ENCODE measurements at places on chromosomes 2 and 18.
A peak's percentile ranks its signal among the peaks of the same experiment; 100 is the strongest.

- DNase-seq: no peak
Measured at GRCh38 chr2:207416111-207416510, 113.7 kb upstream of the CREB1 start.

DNA sequence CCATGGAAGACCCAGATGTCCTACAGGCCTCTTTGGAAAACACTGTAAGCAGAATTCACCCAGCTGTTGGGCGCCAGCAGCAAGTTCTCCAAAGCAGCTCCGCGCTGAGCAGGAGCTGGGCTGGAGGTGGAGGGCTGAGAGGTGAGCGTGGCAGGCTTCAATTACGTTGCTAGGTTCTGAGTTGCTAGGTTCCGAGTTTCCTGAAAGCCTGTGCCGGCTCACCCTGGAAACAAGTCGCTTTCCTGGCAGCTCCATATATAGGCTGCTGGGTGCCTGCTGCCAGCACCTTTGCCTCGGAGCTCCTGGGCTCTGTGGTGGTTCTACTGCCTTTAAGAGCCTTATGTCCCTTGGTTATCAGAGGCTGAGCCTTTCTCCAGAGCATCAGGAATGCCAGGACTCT is 14.4 kb upstream of the EGR4 start:
- DNase-seq: no peak

- DNase-seq: no peak
Measured at GRCh38 chr2:214989187-214989586, 149.2 kb downstream of the ABCA12 start.

GRCh38 chr2:76330865-76331264 is 620.1 kb upstream of the GCFC2 start:
- no peak for DNase-seq

- peak; percentile 1 for DNase-seq
Measured at GRCh38 chr2:75466708-75467311, 93.9 kb downstream of the EVA1A start.

GRCh38 chr2:176234156-176234555 is 35.1 kb upstream of the MTX2 start:
- no peak for DNase-seq

DNA sequence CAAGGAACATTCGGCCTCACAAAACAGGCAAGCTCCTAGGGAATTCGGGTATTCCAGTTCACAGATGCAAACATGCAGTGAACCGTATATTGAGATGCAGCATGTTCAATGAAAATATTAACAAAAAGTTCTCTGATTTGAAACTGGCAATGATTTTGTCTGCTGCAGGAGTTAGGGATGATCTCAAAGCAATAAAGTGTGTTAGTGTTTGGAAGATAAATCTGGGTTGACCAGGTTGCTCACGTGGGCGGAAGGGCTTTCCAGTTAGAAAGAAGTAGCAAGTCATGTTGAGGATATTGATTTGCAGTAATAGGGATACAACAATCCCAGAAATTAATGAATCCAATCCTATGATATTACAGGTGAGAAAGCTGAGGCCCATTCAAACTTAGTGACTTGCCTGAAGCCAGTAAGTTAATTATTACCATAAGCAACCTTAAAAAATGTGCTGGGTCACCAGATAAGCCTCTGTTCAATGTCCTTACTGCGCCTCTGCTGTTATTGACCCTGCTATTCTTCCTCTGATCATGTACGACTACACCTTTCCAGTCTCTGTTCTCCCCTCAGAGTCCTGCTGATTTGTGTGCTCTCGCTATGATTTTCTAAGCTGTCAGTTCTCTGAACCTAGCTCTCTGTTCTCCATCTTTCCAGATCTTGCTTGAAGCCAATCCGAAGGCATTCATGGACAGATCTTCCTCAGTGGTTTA is 370.8 kb downstream of the DSEL start:
- no peak for DNase-seq

GRCh38 chr2:42510608-42511243 is 16.9 kb upstream of the KCNG3 start:
- no peak for DNase-seq

DNA sequence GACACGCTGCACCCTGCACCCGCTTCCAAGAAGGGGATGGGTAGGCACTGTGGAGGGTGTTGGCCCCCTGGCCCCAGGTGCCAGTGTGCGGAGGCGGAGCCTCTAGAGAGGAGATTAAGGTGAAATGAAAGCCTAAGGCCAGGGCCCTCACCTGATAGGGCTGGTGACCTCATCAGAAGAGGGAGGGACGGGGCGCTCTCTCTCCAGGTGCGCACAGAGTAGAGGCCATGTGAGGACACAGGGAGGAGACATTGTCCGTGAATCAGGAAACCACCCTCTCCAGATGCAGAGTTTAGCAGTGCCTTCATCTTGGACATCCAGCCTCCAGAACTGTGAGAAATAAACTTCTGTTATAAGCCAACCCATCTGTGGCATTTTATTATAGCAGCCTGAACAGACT is 62.3 kb downstream of the PSMG2 start:
- DNase-seq: no peak

DNA sequence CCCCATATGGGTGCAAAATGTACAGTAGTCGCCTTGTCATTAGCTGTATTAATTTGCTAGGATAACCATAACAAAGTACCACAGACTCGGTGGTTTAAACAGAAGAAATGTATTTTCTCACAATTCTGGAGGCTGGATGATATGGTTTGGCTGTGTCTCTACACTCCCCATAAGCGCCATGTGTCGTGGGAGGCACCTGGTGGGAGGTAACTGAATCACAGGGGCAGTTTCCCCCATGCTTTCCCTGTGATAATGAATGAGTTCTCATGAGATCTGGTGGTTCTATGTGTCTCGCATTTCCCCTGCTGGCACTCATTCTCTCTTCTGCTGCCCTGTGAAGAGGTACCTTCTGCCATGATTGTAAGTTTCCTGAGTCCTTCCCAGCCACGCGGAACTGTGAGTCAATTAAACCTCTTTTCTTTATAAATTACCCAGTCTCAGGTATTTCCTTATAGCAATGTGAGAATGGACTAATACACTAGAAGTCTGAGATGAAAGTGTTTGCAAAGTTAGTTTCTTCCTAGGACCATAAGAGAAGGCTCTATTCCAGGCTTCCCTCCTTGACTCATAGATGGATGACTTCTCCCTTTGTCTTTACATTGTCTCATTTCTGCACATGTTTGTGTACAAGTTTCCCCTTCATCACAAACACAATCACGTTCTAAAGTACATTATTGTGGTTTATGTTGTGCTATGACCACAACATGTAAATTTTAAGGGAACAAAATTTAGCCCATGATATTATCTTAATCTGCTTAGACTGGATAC is 1442.6 kb downstream of the SUCLG1 start:
- DNase-seq: no peak

- no peak for DNase-seq
Measured at GRCh38 chr2:173828189-173829142, 136.7 kb downstream of the SP3 start.

DNA sequence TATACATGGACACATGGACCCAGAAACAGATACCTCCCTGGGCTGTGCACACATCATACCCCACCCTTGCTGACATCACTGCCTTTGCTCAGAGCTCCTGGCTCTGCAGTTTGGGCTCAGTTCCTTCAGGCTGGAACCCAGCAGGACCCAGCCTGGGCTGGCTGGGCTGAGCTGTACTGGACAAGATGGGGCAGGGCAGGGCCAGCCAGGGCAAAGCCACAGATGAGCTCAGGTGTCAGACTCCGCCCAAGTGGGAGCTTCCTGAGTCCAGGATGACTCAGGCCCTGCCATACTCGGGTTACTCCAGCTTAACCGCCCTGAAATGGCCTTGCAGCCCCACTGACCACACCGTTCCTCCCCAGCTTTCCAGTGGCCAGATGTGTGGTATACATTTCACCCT is 284.9 kb downstream of the OSR1 start:
- DNase-seq: no peak

DNA sequence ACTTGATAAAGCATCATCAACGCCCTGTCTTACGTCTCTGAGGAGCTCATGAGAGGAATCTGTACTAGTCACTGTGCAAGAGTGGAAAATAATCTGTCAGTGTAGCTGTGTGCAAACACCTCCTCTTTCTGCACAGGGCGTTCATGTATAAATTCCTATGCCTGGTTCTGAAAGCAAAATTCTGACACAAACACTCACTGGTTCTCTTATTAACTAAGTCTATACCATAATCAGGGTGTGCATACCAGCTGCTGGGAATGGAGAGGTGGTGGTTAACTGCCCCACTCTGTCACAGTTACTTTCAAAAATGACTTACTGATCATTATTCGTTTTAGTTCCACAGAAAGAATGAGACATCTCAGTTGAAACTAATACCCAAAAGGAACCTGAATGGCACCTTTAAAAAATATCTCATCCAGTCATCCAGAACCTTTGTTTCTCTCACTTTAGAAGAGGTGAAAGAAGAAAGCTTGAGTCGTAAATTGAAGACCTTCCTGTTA is 35.7 kb downstream of the STK39 start:
- DNase-seq: no peak

- no peak for DNase-seq
Measured at GRCh38 chr2:222907790-222908441, 47.1 kb downstream of the ACSL3 start.

DNA sequence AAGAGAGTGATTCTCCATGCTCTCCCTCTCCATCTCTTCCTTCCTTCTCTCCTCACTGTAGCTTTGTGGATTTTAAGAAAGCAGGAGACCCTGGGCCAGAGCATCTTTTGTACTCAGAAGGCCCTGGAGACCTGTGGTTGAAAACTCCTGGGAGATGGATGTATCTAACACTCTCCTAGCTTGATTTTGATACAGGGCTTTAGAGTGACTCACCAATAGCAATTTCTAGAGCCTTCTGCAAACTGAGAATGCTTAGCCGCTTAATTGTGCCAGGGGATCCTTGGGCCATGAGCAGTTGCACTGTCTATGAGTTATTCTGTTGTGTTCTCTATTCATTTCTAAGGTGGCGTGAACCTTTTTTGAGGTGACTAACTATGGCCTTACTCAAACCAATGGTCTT is 17.7 kb downstream of the HOXD1 start:
- DNase-seq: no peak

- no peak for DNase-seq
Measured at GRCh38 chr2:142843731-142844130, 33.7 kb upstream of the KYNU start.

Measured in CD4-positive, alpha-beta T cell treated with Interleukin-4 for 4 hours (primary cell).